Caco-2 (cell line): ENCODE measurements at places on chromosomes 12 and 14. TPM values are rescaled to one million over a fixed set of nuclear protein-coding genes. Genes with fewer than 3 reads are reported as not detected.

DNA sequence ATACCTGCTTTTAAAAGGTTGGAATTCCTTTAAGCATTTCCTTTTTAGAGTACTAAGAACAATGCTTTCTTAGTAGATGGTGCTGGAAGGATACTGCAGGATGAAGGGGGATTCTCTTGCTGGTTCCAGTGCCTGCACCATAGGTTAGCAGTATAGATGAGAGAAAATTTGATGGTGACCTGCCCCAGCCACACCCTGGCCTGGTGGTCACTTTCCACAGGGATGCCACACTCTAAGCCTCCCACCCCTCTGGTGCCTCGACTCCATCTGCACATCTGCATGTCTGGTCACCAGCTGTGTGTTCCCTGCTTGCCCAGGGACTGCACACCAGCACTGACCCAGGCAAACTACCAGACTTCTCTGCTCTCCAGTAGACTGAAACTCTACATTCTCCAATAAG lies 19.1 kb downstream of the SLC2A3 start:
- H3K4me1 ChIP-seq: peaks cover 15% of the 10 kb centered on the region
- H3K36me3 ChIP-seq: peaks cover 4% of the 10 kb centered on the region
- H3K27me3 ChIP-seq: no peaks in the 10 kb centered on the region
- H3K27ac ChIP-seq: peak overlapping the region; percentile 73
- peak; percentile 83 for DNase-seq

GRCh38 chr14:23047751-23048693 lies 6.0 kb downstream of the PSMB11 start:
- H3K4me3 ChIP-seq: no peak overlapping the region
- no peak for DNase-seq
- H3K27ac ChIP-seq: no peak overlapping the region
- H3K36me3 ChIP-seq: no peaks in the 10 kb centered on the region

Gene FERMT2
- 33.5 and 40.8 TPM in 2 replicates for total RNA-seq

DNA sequence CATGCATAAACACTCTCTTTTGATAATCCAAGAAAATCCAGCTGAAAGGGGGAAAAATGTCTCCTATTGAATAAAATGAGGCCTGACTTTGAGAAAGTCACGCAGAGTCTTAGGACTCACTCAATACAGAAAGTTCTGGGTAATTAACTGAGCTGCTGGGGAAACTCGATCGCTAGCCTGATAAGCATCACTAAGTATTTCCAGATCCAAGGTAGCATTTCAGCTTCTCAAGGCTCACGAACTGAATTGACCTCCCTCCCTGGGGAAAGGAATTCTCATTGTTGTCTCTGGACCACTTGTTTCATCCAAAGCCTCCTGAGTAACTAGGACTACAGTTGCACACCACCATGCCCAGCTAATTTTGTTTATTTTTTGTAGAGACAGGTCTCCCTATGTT lies 13.8 kb upstream of the ANAPC5 start:
- H3K36me3 ChIP-seq: no peaks in the 10 kb centered on the region
- H3K27me3 ChIP-seq: no peaks in the 10 kb centered on the region
- no peak overlapping the region for H3K27ac ChIP-seq

Gene CFAP54
- 0.12 and 0.14 TPM in 2 replicates for total RNA-seq

- DNase-seq: no peak
- no peak overlapping the region for H3K27ac ChIP-seq
- no peaks in the 10 kb centered on the region for H3K4me1 ChIP-seq
- no peaks in the 10 kb centered on the region for H3K36me3 ChIP-seq
- no peaks in the 10 kb centered on the region for H3K27me3 ChIP-seq
These were observed 583.5 kb upstream of the TBX3 start for GRCh38 chr12:115267464-115267863.

Gene POTEG
- not detected in 2 replicates for total RNA-seq

GRCh38 chr12:53568809-53569557 lies 57.2 kb downstream of the ATF7 start:
- DNase-seq: no peak
- H3K4me1 ChIP-seq: no peaks in the 10 kb centered on the region
- no peaks in the 10 kb centered on the region for H3K27me3 ChIP-seq
- H3K4me3 ChIP-seq: no peak overlapping the region

DNA sequence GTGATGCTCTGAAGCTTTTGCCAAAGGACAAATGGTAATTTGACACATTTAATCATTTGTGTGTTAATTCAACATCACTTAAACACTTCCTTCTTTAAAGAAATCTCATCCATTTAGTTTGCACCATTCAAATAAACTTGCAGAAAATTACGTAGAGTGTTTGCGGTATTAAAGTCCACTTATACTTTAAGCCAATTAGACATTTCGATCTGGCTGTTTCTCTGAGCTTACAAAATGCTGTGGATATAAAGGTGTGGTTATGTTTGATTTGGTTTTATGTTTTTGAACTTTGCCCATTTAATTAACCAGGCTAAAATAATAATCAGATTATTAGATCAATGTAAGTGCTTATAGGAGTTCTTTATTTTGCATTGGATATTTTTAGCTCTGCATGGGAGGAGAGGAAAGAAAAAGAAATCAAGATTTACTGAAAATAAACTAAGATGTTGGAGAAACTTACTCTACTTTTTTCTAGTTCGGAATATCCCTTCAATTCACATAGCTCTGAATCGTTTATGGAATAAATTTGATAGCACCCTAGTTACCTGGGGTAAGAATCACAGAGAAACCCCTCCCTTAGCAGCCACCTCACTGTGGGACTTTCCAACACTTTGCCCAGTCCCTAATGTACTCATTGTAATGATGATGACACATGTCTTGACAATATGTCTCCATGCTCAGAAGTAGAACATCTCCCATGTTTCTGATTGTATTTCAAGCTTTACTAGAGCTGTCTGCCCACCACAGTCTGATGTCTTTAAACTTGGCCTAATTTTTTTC lies 268.0 kb downstream of the BTG1 start:
- no peak overlapping the region for H3K27ac ChIP-seq
- H3K4me1 ChIP-seq: no peaks in the 10 kb centered on the region
- no peak for DNase-seq
- H3K36me3 ChIP-seq: no peaks in the 10 kb centered on the region

Gene C12orf56
- total RNA-seq: 9.3 and 11.0 TPM in 2 replicates

DNA sequence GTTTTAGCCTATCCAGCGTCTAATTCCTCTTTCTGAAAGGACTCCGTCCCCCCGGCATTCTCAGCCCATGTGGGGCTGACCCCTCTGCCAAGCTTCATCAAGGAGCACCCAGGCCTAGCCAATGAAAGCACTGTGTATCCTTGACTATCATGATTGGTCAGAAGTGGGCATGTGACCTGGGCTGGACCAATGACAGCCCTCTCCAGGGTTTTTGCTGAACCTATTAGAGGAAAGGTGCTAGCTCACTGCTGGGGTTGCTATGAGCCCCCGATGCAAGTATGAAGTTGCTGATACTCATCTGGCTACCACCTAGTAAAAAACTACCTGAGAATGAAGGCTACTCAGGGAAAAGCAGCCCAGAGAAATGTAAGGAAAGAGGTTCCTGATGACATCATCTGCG lies 68.1 kb downstream of the LRRC74A start:
- H3K4me3 ChIP-seq: no peak overlapping the region
- H3K4me1 ChIP-seq: no peaks in the 10 kb centered on the region
- DNase-seq: no peak

Gene ACSS3
- 0.70 and 0.95 TPM in 2 replicates for total RNA-seq

Gene LRTM2
- 0.51 TPM in 1 of 2 replicates, not detected in the other for total RNA-seq

GRCh38 chr12:100995201-100995600 lies 200.6 kb downstream of the ANO4 start:
- DNase-seq: no peak
- H3K27ac ChIP-seq: no peak overlapping the region
- no peaks in the 10 kb centered on the region for H3K4me1 ChIP-seq
- H3K27me3 ChIP-seq: no peaks in the 10 kb centered on the region

Gene TAS2R30
- total RNA-seq: 3.8 and 5.8 TPM in 2 replicates

DNA sequence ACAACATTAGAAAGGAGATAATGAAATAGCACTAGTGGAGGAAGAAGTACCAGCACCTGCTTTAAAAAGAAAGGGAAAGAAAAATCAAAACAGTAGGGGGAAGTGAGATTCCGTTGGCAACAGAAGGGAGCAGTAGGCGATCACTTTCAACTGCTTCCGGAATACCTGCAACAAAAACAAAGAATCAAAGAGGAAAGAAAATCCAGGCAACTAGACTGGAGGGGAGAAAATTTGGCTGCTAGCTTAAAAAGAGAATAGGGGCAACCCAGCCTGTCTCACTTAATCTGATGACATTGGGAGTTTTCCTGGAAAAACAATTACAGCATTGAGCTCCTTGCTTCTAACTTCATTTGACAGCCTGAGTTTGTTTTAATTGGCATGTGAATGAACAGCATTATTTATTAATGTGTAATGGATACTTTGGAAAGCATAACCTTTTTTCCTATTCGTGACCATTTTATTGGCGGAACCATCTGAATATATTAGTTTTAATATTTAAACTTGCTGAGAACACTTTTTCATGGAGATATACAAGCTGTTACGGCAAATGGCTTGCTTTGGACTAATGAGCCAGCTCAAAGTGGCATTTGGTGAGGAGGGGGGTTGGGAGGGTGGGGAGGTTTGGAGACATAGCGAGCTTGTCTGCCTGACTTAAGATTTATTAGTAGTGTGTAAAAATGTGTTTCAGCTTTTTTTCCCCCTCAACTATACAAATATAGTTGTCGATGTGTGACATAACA lies 2.5 kb upstream of the DACT1 start:
- no peak overlapping the region for H3K4me3 ChIP-seq
- peaks cover 8% of the 10 kb centered on the region; the same call in 1 of the 2 replicates for H3K4me1 ChIP-seq
- DNase-seq: no peak
- no peaks in the 10 kb centered on the region; the same call in 1 of the 2 replicates for H3K27me3 ChIP-seq
- no peak overlapping the region for H3K27ac ChIP-seq
- H3K36me3 ChIP-seq: no peaks in the 10 kb centered on the region

- H3K36me3 ChIP-seq: no peaks in the 10 kb centered on the region
- no peaks in the 10 kb centered on the region for H3K27me3 ChIP-seq
- H3K4me3 ChIP-seq: no peak overlapping the region
- peaks cover 47% of the 10 kb centered on the region for H3K4me1 ChIP-seq
- H3K27ac ChIP-seq: no peak overlapping the region
These were observed 149.5 kb downstream of the ETV6 start for GRCh38 chr12:11798856-11799501.

GRCh38 chr14:74429991-74430390 lies 4.0 kb upstream of the SYNDIG1L start:
- H3K27ac ChIP-seq: no peak overlapping the region
- no peak for DNase-seq
- H3K36me3 ChIP-seq: no peaks in the 10 kb centered on the region

- no peak for DNase-seq
- H3K36me3 ChIP-seq: no peaks in the 10 kb centered on the region
- no peaks in the 10 kb centered on the region for H3K27me3 ChIP-seq
- H3K4me1 ChIP-seq: peaks cover 49% of the 10 kb centered on the region
These were observed 56.2 kb upstream of the PTGR2 start for GRCh38 chr14:73795466-73795865.

DNA sequence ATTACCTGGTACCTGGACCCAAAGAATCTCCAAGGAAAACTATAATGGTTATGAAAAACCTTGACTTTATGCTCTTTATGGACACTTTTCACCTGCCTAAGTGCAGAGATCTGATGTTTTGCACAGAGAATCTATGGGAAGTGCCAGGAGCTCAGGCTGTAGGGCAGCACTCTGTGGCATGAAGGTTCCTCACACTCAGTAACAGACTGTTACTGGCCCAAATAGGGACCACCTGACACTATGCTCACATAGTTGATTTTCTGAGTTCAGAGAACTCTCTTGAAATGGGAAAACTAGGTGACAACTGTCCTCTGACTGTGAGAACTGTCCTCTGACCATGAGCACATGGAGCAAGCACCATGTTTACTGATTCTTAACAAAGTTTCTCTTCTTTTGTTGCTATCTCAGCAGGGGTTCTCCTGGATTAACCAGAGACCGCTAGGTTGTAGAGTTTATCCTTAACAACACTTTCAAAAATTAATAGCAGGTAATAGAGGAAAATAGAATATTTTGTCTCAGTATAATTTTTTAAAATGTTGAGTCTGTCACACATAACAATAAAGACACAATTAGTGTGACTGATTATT lies 101.6 kb downstream of the STXBP6 start:
- no peak overlapping the region for H3K27ac ChIP-seq
- H3K4me1 ChIP-seq: peaks cover 7% of the 10 kb centered on the region; the same call in 1 of the 2 replicates
- H3K4me3 ChIP-seq: no peak overlapping the region
- H3K27me3 ChIP-seq: no peaks in the 10 kb centered on the region
- DNase-seq: no peak
- H3K36me3 ChIP-seq: no peaks in the 10 kb centered on the region

Gene ISCU
- total RNA-seq: 70.1 and 86.9 TPM in 2 replicates

Gene SLC10A1
- 2.6 and 3.8 TPM in 2 replicates for total RNA-seq

DNA sequence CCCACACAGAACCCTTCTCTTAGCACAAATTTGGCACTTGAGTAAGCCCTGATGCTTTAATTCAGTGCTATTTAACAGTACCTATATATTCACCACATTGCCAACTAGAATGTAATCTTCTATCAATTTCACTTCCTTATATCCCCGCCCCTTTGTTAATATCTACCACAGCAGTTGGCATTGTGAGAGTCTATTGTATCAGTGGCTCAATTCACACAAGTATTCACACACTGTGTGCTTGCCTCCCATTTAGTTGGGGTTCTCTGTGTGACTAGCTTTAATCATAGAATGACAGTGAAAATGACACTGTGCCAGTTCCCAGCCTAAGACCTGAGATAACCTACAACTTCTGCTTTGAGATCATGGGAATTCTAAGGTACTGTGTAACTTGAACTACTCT lies 103.1 kb downstream of the SEC23A start:
- H3K4me3 ChIP-seq: no peak overlapping the region
- H3K27me3 ChIP-seq: no peaks in the 10 kb centered on the region
- H3K36me3 ChIP-seq: no peaks in the 10 kb centered on the region
- peaks cover 7% of the 10 kb centered on the region; the same call in 1 of the 2 replicates for H3K4me1 ChIP-seq
- no peak overlapping the region for H3K27ac ChIP-seq

Gene ATP5MC2
- total RNA-seq: 156 and 160 TPM in 2 replicates

Gene INSM2
- total RNA-seq: 0.14 TPM in 1 of 2 replicates, not detected in the other

- H3K4me1 ChIP-seq: no peaks in the 10 kb centered on the region
- H3K27me3 ChIP-seq: no peaks in the 10 kb centered on the region
- no peak for DNase-seq
- no peaks in the 10 kb centered on the region for H3K36me3 ChIP-seq
These were observed 143.7 kb upstream of the ABCD2 start for GRCh38 chr12:39763071-39763889.

Gene MGP
- not detected in 2 replicates for total RNA-seq

Gene ANKRD33
- not detected in 2 replicates for total RNA-seq

Gene SPTB
- 1.6 and 1.7 TPM in 2 replicates for total RNA-seq

Gene KCNK13
- total RNA-seq: not detected in 2 replicates

Gene TMBIM4
- 51.5 and 60.3 TPM in 2 replicates for total RNA-seq
